NCI-H187 (cell line): ENCODE measurements at places on chromosomes 4 and X.
A peak's percentile ranks its signal among the peaks of the same experiment; 100 is the strongest.

DNA sequence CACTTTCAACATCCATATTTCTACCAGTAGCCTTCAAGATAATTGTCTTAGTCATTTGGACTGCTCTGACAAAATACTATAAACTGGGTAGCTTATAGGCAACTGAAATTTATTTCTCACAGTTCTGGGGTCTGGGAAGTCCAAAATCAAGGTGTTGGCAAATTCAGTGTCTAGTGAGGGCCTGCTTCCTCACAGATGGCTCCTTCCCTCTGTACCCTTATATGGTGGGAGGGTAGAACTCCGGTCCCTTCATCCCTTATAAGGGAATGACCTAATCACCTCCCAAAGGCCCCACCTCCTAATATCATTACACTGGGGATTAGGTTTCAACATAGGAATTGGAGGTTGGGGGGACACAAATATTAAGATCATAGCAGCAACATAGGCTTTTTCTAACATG is 7.4 kb upstream of the TBC1D25 start:
- no peak for DNase-seq

DNA sequence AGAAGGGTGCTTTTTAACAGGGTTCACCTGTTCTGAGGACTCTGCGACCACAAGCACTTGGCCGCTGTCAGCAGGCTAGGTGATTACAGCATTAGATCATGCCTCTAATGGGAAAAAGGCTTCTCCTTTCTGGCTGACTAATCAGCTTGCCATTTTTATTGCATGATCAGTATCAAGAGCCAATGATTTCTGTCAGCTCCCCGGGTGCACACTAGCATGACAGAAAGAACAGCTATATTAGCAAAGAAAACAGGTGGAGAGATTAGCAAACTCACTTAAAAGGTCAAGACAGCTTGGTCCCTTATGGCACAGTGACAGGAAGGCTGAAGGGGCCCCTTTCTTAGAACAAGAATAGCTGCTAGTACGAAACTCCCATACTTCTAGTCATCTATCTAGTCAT is 170.0 kb downstream of the SMIM20 start:
- DNase-seq, result peak; percentile 36

DNA sequence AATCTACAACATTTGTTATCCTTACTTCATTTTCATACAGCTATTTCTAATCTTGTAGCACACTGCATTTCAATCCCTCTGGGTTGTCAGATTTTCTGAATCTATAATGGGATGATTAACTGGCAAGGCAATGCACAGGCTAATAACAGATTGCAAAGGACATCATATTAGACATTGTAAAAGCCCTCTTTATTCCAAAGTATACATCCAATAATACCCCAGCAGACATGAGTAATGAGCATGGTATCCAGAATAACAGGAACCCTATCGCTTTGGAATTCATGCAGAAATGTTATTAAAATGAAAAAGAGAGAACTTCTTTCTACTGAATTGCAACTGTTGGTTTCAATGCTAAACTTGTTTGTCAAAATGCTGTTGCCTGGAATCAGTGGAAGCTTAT is 122.9 kb downstream of the C4orf33 start:
- no peak for DNase-seq

- DNase-seq, result no peak
Observed at GRCh38 chrX:9859711-9860555, 73.7 kb downstream of the SHROOM2 start.

DNA sequence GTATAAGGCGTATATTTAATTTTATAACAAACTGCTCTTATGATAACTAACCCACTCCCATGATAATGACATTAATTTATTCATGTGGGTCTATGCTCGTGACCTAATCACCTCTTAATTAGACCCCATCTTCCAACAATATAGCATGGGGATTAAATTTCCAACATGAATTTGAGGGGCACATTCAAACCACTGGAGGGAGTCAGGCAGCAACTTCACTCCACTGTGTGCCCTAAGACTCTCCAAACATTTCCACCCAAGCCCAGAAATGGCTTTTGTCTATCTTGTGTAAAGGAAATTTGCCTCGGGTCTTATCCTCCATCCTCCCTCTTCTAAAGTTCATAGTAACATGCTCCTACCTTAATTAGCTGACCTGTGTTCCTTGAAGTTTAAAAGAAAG is 616.1 kb upstream of the CPEB2 start:
- DNase-seq, result no peak

- DNase-seq, result no peak
Observed at GRCh38 chrX:47796433-47796906, 40.2 kb upstream of the ZNF81 start.

GRCh38 chr4:18689308-18690115 is 668.0 kb upstream of the LCORL start:
- peak; percentile 8 for DNase-seq

DNA sequence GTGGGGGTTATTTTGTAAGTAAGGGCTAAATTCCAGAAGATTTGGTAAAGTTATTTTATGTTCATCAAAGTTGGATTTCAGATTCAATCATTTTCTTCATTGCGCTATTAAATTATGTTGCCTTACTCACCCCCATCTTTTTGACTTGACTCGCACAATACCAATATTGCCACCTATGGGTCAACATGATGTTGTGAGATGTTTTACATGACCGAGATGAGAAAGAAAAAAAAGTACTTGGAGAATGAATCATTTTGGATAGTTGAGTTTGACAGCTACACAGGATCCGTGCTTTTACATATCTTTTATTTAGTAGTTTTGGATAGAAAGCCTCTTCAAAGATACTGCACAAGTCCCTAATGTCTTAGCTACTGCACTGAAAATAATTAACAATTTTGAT is 224.2 kb upstream of the EMCN start:
- no peak for DNase-seq

DNA sequence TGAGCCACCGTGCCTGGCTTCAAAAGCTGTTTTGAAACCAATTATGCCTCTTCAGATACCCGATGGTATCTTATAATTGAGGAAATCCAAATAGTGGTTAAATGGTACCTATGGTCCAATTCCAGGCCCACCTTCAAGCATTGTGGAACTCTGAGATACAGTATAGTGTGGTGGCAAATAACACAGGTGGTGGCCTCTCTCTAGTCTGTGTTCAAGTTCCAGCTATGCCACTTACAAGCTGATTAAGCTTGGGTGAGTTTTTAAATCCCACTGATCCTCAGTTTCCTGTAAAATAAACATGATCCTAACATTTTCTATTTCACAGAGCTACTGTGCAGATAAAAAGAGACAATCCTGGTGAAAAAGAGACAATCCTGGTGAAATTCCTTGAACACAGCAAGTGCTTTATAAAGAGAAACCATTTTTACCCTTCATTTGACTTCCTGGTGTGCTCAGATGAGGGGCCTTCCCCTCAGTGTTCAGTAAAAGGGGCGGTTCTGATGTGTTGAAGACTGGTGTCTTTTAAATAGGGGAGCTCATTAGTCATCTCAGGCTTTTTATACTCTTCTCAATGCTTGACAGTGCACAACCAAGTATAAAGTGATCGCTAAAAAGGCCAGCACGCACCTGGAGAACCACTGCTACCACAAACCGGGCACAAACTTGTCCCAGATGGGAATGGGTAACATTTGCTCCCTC is 30.8 kb upstream of the CD40LG start:
- no peak for DNase-seq

GRCh38 chr4:41133454-41134018 is 80.8 kb downstream of the APBB2 start:
- DNase-seq, result no peak

DNA sequence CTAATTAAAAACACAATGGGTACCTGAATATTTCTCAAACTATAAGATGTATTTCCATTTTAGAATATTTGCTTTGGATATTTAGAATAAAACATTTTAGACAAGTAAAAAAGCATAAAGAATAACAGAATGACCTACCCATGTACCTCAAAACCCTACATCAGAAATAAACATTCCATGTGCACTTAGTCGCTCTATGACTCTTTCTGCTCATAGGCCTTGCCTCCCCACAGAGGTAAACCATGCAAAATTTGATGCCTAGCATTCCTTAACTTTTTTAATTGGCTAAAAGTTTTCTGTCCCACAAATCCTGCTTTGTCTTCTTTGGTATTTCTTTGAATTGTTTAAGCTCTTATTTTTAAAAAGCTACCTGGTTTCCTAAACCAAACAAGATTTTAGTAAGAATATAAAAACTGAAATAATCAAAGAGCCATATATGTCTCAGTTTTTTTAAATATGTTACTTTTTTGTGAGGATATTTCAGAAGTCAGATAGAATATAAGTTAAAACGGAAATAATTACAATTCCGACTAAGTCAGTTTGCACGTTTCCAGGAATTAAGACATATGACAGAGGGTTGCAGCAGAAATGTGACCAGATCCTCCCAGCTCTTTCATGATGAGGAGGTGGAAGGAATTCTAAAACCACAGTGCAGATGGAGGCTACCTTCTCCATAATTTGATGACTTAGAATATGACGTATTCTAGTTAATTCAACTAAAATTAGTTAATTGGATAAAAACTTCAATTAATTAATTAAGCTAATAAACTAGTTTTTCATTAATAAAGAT is 102.5 kb downstream of the FIP1L1 start:
- DNase-seq, result no peak

GRCh38 chr4:174217273-174218126 is 66.0 kb downstream of the FBXO8 start:
- no peak for DNase-seq

- no peak for DNase-seq
Observed at GRCh38 chrX:141158084-141158483, 18.8 kb downstream of the LDOC1 start.

- DNase-seq, result no peak
Observed at GRCh38 chr4:93267747-93268146, 560.8 kb upstream of the ATOH1 start.

DNA sequence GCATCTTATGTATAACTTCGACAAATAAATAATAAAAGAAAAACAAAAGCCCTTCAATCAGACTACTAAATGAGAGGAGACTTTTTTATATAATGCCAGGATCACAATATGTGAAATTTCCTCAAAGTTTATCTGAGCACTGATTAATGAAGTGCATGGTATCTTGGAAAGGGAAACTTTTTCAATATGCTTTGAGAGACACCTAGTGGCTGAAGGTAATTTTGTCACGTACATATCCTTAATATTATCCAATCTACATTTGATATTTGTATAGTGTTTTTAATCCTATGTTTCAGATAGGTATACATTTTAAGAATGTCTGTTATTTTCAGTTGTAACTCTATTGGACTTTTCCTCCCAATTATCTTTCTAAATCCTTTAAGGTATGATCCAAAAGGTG is 146.8 kb downstream of the KLHL4 start:
- no peak for DNase-seq

DNA sequence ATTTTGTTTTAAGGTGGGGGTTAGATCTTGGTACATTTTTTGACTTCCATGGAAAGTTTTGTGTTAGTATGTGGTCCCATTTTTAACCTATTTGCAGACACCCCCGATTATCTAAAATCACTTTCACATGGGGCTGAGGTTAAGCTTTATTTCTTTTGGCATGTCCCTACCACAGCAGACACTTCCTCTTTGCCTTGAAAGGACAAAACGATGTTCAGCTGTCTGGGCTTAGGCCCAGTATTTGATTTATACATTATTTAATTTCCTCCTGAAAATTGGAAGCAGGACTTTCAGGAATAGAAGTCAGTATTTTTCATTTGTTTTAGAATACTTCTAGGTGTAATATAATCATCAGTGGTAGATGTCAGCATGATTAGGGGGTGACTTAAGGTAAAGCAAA is 112.4 kb upstream of the SPRY1 start:
- DNase-seq, result no peak

DNA sequence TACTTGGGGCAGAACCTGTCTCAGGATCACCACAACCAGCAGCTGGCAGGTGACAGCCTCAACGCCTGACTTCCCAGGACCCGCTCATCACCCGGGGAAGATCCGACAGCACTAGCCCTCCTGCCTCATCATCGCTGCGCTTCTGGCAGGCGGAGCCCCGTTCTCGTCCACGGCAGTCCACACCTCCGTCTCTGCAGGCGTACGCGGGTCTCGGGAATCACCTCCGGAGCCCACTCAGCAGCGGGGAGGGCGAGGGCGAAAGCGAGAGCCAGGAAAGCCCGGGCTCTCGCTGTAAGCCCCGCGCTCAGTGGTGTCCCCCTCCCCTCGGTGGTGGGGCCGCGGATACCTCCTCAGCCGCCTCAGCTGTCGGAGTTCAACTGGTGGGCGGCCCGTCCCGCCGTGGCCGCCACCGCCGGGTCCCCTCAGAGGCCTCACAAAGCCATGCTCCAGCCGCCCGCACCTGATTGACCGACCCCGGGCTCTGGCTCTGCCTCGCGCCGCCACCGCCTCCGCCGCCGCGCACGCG is 518 bp upstream of the CNKSR2 start:
- peak; percentile 32 for DNase-seq

DNA sequence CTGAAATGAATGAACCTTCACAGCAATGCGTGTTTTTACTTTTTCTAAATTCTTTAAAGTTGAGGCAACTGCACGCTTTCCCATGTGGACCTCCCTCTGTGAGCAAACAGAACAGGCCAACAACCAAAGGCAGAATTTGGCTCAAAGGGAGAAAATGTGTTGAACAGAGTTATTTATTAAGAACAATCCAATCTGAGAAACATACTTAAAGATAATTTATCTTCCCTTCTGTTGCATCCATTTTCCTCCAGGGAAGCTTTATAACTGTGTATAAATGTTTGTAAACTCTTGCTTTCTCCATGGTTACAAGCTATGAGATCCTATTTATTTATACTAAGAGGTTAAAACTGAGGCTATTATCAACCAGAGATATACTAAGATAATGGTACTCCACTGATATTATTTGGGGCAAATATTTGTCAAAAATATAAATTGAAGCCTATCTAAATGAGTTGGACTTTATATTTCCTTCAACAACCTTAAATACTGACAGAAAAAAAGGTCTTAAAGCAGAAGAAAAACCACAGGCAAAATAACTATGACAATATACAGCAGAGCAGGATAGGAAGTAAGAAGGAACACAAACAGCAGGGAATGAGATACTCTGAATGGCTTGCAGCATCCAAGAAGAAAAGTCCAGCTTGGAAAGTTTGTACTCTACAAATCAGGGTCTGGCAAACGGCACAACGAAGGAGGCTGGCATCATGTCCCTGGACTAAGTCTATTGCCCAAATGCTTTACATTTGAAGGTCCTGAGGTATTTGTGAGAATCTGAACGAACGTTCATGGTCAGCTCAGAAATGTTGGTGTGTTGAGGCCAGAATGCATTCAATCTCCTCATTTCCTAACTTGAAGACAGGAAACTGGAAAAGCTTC is 663.2 kb upstream of the INTU start:
- DNase-seq, result no peak
